ENCODE measurements at places on chromosomes 7 and 10.

DNA sequence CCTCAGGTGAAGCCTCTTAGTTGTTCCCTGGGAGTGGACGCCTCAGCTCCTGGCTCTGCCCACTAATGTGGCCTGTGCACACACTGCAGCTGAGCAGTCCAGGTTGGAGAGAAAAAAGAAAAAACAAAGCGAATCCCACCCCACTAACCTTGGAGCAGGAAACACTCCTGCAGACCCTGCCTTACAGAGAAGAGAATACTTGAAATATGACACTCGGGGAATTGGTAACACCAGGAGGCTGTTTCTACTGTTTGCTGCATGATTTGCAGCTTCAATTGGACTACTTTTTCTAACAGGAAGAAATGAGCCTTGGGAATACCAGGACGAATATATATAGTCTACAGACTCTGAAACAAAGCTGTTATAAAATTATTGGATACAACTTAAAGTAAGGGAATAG is 22.2 kb downstream of the CDHR3 start:
- DNase-seq: no peak

- no peak for DNase-seq
These were observed 25.4 kb upstream of the GATAD1 start for GRCh38 chr7:92421676-92422435.

DNA sequence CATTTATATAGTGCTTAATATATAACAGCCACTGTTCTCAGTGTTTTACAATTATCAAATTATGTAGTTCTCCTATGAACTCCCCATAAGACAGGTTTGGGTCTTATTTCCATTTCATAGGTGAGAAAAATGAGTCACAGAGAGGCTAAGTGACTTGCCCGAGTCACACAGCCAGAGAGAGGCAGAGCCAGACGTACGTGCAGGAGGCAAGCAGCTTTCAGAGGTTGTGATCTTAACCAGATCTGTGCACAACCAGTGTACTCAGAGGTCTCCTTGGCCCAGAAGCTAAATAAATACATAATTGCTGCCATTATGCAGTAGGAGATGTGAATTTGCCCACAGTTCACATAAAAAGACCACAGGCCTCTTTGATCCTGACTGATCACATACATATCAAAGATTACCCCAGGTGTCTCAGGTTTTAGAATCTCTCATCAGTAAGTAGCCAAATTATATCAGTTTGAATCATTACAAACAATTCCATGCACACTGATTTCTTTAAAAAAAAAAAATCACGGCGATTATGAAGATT is 304.7 kb upstream of the AOAH start:
- no peak for DNase-seq

GRCh38 chr10:118342638-118343020 is 505 bp upstream of the FAM204A start:
- DNase-seq: no peak

DNA sequence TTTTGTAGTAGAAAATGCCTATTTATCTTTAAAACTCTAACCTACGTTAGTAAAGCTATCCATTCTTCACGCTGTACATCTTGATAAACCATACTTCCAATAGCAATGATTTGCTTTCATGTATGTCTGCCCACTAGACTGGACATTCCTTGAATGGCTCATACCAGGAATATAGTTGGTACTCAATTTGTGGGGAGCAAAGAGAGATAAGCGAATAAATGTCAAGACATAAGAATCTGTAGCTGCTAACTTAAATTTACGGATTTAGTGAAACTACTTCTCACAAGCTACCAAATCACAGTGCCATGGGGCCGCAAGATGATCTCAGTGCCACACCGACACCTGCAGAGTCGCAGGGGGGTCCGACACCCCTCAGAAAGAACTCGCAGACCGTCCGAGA is 763 bp upstream of the RALA start:
- DNase-seq: no peak

- no peak for DNase-seq
These were observed 26.0 kb downstream of the KAT6B start for GRCh38 chr10:74852381-74852780.

DNA sequence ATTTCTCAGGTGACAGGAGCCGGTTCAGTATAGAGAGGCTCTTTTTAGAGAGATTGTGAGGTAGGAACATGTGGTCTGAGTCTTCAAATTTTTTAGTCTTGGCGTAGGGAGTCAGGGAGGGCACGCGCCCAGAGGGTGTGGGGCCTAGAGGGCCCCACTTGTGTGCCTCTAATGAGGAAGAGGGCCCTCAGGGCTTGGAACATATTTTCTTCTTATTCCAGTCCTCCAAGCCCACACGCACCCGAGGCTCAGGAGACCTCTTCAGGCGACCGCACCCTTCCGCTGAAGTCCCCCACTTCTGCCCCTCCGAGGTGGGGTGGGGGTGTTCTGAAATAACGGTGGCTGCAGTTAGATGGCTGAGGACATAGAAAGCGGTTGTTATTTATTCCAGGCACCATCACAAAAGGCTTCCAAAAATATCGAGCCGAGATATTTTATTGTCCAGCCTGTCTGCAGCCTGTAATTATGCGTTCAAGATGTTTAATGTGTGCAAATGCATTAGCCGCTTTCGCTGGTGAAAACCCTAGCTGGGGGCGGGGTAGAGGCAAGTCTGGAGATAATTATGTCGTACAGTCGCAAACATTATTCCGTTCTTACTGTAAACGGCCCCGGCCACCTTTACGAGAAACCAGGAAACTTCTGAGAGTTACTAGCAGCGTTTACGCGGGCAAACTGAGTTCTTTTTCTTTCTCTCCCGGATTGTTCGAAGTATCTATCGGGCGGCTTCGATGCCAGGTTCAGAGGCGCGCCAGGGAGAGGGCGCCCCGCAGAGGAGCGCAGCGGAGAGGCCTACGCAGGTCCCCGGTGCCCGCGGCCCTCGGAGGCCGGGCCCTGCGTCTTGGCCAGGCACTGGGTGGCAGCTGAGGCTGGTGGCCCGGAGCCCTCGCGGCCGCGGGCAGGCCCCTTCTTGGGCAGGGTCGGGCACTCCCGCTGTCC is 12.9 kb upstream of the HOXA13 start:
- no peak for DNase-seq

DNA sequence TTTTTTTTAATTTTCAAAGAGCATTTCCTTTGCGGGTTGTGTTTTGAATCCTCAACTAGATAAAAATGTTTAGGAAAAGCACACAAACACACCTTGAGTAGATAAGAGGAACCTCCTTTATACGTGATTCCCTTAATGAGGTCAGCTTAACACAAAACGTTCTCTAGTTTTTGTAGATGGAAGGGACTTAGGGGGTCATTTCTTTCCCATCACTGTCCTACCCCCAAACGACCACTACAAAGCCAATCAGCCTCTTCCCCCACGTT is 1.2 kb downstream of the SUV39H2 start:
- no peak for DNase-seq

- DNase-seq: no peak
These were observed 772 bp upstream of the ZSCAN25 start for GRCh38 chr7:99615989-99616358.

- DNase-seq: no peak
These were observed 385 bp downstream of the SHLD2 start for GRCh38 chr10:87095236-87095945.

- DNase-seq: no peak
These were observed 6.7 kb downstream of the ZNF713 start for GRCh38 chr7:55893940-55894339.

DNA sequence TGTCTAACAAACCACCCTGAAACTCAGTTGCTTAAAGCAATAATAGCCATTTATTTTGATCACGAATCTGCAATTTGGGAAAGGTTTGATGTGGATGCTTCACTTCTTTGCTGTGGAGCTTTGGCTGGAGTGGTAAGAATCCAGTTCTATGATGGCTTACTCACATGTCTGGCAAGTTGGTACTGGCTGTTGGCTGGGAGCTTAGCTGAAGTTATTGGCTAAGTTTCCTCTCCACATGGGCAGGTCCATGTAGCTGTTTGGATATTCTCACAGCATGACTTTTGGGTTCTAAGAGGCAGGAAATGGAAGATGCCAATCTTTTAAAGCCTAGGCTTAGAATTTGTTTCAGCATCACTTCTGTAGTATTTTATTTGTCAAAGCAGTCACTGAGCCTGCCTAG is 277.6 kb upstream of the NRP1 start:
- no peak for DNase-seq

- no peak for DNase-seq
These were observed 42.2 kb downstream of the MAD1L1 start for GRCh38 chr7:2190531-2190930.

- no peak for DNase-seq
These were observed 78.0 kb downstream of the HIP1 start for GRCh38 chr7:75660566-75661215.

GRCh38 chr7:102018876-102019275 is 201.4 kb downstream of the CUX1 start:
- DNase-seq: no peak

GRCh38 chr7:45183711-45184210 is 26.2 kb downstream of the RAMP3 start:
- no peak for DNase-seq

- DNase-seq: no peak
These were observed 87.7 kb downstream of the GFRA1 start for GRCh38 chr10:116185199-116185867.

DNA sequence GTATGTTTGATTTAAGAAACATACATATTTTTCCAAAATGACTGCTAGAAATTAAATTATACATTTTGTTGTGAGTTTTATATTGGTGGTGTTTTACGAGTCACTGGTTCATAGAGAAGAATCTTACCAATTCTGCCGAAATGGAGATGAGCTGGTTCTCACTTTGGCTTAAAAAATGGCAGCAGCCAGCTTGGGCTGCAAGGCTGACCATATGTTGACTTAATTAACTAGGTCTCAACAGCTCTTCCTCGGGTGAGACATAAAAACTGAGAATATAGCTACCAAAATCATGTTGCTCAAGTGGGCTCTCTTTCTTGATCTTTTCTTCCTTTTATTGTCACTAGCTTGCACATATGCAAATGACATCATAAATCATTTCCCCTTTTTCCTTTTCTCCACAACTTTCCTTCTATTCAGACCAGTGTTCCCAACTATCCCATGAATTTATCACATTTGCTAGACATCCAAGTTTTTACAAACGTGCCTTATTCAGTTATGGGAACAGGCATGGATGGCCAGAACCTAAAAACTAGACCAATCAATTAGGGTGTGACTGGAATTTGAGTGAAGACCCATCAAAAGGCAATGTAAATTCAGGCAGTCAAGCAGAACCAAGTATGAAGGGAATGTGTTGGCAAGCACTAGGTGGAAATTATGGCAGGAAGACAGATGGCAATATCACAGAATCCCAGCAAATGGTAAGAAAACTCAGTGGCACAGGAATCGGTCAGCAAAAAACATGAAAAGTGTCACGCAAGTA is 6.4 kb upstream of the TSPAN12 start:
- DNase-seq: no peak

GRCh38 chr10:124492266-124492665 is 30.6 kb downstream of the LHPP start:
- DNase-seq: no peak

- no peak for DNase-seq
These were observed 243.7 kb upstream of the MGMT start for GRCh38 chr10:129223363-129223762.

GRCh38 chr10:101217450-101218281 is 11.6 kb downstream of the LBX1 start:
- DNase-seq: no peak

- no peak for DNase-seq
These were observed 4.4 kb upstream of the SNX13 start for GRCh38 chr7:17944720-17945119.

DNA sequence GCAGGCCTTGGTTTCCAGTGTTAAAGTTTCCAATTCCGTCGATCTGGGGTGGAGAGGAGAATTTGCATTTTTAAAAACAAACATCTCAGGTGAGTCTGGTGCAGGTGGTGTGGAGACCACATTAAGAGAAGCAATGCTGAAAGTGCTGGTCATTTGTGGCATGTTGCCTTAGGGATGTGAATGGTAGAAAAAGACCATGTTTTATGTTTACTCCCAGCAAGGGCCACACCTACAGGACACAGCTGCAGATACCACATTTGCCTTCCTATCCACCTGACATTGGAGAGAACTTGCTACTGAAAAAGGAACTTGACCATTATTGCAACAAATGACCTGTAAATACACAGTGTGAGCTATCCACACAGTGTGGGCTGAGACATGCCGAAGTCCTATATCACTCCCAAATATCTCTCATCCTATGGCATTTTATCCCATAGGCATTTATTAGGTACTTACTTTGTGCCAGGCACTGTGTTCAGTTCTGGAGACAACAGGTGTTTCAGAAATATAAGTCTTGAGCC is 183.1 kb downstream of the NRP1 start:
- no peak for DNase-seq

DNA sequence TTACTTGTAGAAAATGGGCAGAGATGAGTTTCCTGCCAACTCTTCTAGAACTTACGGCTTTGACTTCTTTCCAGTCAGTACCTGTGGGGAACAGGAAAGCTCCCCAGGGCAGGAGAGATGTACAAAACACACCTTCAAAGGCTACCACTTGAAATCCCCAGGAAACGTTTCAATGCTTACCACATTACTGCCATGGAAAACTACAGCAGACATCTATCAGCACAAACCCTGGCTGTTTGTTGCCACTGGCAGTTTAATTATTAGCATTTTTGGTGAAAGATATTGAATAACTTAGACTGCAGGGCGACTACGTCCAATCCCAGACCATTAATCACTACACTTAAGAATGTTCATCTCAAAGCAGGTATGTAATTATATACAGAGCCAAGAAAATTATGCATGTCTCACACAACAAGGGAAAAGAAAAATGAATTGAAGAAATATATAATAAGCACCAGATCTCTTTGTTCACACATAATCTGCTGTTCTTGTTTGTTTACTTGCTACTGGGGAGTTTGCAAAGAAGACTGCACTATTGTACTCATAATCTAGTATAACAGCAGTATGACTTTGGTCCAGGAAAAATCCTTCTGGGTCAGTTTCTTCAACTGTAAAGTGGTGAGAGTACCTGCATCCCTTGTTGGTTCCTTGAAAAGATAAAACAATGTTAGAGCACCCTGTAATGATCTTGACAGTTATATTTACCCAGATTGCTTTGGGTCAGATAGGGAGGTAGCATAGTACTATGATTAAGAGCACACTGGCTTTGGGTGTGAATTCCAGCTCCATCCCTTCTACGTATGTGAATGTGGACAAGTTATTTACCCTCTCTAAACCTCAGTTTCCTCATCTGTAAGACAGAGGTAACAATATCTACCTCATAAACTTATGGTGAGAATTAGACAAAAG is 138.3 kb downstream of the DOCK4 start:
- DNase-seq: no peak

DNA sequence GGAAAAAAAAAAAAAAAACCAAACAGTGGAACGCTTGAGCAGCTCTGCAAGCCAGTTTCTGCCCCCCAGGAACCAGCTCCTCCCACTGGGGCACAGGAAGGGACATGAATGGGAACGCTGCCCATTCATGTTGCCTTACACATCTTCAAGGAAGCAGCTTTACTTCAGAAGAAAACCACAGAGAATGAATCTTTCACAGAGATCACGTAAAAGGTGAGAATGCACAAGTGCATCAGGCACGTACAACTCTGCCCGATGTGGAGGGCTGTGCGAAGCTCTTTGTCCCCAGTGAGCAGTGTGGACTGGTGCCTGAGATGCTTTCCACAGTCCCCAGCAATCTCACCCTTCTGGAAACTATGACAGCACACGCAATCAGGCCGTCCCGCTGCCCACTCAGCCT is 106.2 kb downstream of the DLG5 start:
- DNase-seq: no peak
